ENCODE measurements at places on chromosomes 4 and X.
A peak's percentile ranks its signal among the peaks of the same experiment; 100 is the strongest.

DNA sequence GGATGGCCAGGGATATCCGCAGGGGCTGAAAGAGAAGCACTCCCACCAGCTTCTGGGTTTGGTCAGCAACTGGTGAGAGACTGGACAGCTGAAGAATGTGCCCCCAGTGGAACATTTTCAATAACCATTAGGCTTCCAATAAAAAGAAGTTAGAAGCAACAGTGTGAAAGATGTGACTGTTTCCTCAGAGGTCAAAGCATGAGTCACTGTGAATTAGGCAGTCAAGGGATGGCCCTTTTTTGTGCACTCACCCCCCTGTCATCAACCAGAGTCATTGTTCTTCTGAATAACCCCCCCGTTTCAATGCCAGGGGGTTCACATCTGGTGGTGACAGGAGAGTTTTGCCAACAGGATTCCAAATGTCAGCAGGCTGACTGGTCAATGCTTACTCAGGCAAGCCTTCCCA is 74.6 kb upstream of the SH3RF1 start:
- peak; percentile 89 for DNase-seq

- no peak for DNase-seq
Observed at GRCh38 chrX:33808636-33809035, 323.5 kb downstream of the FAM47A start.

- no peak for DNase-seq
Observed at GRCh38 chrX:10622197-10622596, 1.8 kb upstream of the MID1 start.

DNA sequence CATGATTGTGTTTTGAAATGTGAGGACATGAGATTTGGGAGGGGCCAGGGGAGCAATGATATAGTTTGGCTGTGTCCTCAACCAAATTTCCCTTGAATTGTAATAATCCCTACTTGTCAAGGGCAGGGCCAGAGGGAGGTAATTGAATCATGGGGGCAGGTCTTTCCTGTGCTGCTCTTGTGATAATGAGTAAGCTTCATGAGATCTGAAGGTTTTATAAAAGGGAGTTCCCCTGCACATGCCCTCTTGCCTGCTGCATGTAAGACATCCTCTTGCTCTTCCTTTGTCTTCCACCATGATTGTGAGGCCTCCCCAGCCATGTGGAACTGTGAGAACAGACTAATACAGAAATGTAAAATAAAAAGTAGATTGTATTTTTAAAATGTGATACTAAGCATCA is 1294.9 kb downstream of the ADGRL3 start:
- no peak for DNase-seq

DNA sequence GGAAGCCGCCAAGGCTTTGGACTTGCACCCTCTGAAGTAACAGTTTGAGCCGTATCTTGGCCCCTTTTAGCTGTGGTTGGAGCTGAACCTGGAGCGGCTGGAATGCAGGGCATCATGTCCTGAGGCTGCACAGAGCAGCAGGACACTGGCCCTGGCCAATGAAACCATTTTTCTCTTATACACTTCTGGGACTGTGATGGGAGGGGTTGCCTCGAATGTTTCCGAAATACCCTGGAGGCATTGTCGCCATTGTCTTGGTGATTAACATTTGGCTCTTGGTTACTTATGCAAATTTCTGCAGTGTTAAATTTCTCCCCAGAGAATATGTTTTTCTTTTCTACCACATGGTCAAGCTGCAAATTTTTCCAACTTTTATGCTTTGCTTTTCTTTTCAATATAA is 137.2 kb downstream of the MAGEC1 start:
- DNase-seq = no peak

DNA sequence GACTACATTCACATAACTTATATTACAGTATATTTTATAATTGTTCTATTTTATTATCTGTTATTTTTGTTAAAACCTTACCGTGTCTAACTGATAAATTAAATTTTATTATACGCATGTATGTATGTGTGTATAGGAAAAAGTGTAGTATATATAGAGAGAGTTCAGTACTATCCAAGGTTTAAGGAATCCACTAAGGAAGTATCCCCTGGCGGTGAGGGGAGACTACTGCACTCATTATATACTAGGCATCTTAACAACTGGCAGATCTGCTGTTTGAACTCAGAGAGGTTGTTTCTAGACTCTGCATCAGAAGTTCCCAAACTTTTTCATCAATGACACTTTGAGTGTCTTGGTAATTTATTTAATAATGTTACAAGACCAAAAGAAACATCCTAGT is 70.9 kb downstream of the NDST4 start:
- no peak for DNase-seq

- DNase-seq = peak; percentile 84
Observed at GRCh38 chrX:130174045-130174704, 2.4 kb downstream of the RAB33A start.

DNA sequence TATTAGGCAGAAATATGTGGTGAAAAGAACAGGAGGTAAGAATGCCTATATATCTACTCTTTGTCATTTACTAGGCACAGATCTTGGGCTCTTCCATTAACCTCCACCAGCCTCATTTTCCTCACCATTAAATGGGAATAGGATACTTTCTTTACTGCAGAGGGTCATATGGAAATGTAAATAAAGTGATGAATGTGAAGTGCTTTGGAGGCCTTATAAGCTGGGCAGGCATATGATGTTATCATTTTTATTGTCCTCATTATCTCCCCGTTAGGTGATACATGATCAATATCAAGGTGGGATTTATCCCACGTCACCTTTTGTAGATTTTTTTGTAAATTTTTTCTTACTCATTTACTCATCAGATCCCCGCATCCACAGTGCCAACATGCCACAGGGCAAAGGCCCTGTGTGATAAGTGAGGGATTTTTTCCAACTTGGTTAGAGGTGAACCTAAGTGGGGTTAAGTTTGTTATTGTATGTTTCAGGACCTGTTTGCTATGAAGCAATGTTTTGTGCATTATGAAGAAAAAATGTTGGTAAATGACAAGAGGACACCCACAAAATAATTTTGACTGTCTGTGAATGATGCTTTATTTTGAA is 107.8 kb downstream of the SLC4A4 start:
- no peak for DNase-seq

DNA sequence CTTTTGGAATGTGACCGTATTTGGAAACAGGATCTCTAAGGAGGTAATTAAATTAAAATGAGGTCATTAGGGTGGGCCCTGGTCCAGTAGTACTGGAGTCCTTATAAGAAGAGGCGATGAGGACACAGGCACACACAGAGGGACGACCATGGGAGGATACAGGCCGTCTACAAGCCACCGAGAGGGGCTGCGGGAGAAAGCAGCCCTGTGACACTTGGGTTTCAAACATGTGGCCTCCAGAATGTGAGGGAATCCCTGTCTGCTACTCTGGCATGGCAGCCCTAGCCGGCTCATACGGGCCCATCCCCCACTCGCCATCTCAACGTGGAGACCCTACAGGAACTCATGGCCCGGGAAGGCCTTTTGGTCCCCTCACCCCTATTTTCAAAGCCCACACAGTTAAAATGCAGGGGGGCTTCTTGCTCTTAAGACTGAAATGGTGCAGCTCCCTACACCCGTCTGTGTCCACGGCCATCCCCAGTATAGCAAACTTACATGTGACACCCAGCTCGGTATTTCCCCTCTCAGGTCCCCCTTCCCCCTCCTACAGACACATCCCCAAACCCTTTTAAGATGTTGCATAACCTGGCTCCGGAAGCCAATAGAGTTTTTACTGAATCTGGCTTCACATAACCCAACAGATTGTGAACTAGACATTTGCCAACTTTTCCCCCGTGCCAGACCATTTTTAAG is 124.1 kb upstream of the TBL1X start:
- peak; percentile 87 for DNase-seq

- DNase-seq = peak; percentile 37
Observed at GRCh38 chrX:111100191-111100590, 4.2 kb downstream of the PAK3 start.

- DNase-seq = no peak
Observed at GRCh38 chrX:130057209-130057608, 53.1 kb downstream of the ELF4 start.

GRCh38 chrX:63503541-63503940 is 152.4 kb upstream of the SPIN4 start:
- DNase-seq = peak; percentile 71

DNA sequence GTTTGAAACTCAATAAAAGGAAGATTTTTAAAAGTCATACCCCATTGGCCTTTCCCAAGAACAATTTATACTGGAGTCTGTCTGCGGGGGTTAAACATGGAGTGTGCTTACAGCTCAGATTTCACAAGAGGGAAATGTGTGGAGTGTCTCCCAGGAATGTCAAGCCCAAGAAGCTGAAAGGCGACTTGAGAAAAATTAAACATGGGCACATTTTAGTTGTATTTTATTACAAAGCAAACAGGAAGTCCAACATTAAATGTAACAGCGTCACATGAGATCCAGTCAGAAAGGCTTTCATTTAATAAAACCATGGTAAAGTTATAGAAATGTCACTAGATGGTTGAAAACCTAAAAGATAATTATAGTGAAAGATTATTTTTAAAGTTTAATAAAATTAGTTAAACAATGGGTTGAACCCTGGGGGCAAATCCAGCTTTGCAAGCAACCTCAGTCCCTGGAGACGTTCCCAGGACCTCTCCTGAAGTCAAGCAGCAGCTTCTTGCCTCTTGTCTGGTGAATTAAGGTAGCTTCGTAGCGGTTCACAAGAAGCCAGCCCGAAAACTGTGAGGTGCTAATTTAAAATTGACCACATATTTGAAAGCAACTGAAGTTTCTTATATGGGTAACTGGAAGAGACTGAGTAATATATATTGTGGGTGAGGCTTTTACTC is 168.4 kb upstream of the EDNRA start:
- DNase-seq = peak; percentile 25

- no peak for DNase-seq
Observed at GRCh38 chr4:9877123-9877522, 95.7 kb downstream of the DRD5 start.

- DNase-seq = peak; percentile 46
Observed at GRCh38 chr4:113221990-113222389, 172.5 kb downstream of the ANK2 start.

DNA sequence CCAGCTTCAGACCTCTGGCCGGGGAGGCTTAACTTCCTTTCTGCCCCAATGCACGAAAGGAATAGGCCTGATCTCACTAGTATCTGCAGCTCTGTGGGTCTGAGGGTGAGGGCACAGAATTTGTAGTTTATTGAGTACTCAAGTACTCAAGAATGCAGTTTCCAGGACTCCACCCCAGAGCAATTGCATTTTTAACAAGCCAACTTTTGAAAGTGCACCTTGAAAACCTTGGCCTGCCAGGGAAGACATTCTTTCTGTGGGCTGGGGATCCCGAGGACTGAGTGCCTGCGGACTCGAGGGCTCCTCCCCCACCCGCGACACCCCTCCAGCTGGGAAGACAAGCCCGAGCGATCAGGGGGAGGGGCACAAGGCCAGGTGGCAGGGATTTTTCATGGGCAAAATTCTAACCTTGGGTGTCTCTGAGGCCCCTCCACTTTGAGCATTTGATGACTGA is 22.4 kb downstream of the RS1 start:
- no peak for DNase-seq

- peak; percentile 8 for DNase-seq
Observed at GRCh38 chrX:18448416-18448815, 23.0 kb downstream of the CDKL5 start.

DNA sequence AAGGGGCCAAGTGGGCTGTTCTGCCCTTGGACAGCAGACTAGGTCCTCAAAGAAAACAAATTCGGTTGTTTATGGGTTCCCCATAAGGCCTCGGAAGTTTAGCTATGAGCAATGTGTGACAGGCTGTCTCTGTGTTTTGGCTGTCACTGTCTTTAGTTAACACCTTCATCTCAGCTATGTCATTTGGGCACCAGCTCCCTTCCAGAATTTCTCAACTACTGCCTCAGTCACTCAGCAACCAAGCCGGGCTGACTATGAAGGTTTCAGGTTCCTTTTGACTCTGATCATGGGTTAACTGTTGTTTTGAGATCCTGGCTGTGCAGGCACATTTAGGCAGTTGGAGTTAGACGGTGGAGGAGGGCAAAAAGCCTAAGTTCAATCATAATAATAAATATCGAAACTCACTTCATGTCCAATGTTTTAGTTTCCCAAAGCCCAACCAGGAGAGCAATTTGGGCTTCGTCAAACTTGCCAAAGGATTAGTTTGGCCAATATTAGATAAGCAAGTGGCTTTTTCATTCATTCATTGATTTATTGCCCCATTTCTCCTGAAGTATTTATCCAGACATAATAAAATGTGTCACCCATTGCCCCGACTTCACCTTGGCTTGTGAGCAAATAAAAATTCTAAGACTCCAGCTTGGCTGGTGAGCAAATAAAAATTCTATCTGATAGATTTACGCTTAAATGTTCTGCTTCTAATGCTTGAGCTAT is 9.1 kb upstream of the PAGE1 start:
- no peak for DNase-seq

DNA sequence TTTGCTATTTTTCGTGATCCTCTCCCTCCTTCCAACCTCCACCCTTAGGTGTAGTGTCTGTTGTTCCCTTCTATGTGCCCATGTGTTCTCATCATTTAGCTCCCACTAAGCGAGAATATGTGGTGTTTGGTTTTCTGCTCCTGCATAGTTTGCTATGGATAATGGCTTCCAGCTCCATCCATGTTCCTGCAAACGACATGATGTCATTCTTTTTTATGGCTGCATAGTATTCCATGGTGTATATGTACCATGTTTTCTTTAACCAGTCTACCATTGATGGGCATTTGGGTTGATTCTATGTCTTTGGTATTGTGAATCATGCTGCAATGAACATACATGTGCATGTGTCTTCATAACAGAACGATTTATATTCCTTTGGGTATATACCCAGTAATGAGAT is 102.7 kb downstream of the SEL1L3 start:
- DNase-seq = no peak

DNA sequence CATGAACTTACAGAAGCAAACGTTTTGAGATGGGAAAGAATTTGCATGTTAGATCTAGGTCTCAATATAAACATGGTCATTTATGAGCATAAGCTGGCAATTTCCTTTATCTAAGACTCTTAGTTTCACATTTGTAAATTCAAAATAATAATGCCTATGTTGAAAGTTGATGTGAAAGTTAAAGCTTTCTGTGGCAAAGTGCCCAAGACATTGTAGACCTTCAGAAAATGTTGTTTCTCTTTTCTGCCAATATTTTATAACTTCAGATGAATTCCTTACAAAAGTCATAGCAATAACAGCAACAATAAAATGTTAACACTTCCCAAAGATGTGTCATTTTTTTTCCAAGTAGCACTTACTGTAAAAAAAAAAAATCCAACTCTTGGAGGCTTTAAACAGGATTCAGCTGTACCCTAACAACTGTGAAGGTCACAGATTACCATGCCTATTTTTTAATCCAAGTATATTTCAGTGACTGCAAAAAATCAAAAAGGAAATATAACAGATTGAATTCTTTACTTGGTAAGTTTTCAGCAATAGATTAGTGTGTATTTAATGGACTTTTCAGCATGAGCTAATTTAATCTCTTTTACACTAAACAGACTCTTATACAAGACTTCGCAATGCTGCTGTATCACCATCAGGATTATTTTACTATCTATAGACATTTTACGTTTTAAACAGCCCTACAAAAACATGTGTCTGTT is 206.5 kb upstream of the PDE5A start:
- DNase-seq = no peak

GRCh38 chr4:146255874-146256273 is 41.5 kb downstream of the REELD1 start:
- peak; percentile 77 for DNase-seq

- peak; percentile 67 for DNase-seq
Observed at GRCh38 chrX:22135994-22136684, 104.0 kb downstream of the PHEX start.
